Stimulated activated CD4-positive, alpha-beta T cell treated with anti-CD3 and anti-CD28 coated beads, Interleukin-4, amount 100 ng/mL, for 48 hours (primary cell): ENCODE measurements at places on chromosomes 12 and 14.

- no peak for DNase-seq
Measured at GRCh38 chr12:131795690-131796410, 32.3 kb upstream of the MMP17 start.

DNA sequence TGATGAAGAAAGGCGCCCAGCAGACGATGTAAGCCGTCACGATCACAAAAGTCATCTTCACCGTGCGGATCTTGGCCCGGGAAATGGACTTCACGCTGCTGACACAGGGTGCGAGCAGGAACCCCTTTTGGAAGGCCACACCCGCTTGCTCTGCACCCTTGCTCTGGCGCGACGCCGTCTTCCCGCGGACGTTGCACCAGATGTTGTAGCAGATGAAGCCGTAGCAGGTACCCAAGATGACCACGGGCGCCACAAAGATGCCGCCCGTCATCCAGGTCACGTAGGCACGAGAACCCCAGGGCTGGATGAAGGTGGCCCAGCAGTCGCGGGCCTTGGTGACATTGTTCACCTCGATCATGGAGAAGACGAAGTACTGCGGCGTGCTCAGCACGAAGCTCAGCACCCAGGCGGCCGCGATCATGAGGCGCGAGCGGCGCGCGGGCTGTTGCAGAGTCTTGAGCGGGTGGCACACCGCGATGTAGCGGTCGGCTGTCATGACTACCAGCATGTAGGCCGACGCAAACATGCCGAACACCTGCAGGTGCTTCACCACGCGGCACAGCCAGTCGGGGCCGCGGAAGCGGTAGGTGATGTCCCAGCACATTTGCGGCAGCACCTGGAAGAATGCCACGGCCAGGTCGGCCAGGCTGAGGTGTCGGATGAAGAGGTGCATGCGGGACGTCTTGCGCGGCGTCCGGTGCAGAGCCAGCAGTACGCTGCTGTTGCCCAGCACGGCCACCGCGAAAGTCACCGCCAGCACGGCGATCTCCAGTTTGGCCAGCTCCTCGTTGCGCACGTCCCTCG lies 890 bp downstream of the AVPR1A start:
- no peak for DNase-seq

GRCh38 chr14:75811872-75812499 lies 150.9 kb downstream of the TTLL5 start:
- DNase-seq = no peak

DNA sequence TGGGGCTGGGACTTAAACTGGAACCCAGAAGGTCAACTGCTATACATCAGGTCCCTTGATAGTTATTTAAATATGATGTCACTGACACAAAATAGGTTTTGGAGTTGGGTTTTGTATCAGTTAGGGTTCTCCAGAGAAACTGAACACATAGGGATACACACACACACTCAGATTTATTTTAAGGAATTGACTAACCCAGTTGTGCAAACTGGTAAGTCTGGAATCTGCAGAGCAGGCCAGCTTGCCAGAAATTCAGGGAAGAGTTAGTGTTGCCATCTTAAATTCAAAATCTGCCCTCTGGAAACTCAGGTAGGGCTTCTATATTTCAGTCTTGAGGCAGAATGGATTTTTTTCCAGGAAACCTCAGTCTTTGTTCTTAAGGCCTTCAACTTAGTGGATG lies 36.9 kb downstream of the MAPK1IP1L start:
- no peak for DNase-seq

DNA sequence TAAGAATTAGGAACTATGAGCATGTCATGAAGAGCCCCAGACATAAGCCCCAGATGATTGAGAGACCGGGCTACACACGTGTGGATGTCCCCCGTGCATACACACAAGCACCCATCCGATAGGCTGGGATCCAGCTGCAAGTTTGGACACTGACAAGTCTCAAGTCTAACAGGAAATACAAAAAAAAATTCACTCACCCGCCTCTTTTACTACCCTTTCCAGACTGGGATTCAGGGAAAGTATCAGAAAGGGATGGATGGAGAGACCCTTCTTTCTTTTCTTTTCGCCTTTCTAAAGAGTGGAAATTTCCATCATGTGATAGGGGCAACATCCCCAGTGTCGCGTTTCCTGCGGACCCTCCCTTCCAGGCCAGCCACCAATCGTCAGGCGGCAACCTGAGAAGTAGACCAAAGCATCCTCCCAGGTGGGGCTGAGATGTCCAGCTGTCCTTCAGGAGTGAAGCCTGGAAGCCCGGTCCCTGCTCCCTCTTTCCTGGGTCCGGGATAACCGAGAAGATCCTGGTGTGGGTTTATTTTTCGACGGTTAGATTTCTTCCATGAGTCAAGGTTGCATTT lies 6.4 kb upstream of the SLC38A4 start:
- no peak for DNase-seq

GRCh38 chr14:75313294-75313693 lies 34.7 kb downstream of the FOS start:
- DNase-seq = no peak

GRCh38 chr12:57332646-57333312 lies 81.8 kb upstream of the STAC3 start:
- no peak for DNase-seq

GRCh38 chr14:68366656-68367055 lies 426.2 kb downstream of the ZFP36L1 start:
- no peak for DNase-seq

DNA sequence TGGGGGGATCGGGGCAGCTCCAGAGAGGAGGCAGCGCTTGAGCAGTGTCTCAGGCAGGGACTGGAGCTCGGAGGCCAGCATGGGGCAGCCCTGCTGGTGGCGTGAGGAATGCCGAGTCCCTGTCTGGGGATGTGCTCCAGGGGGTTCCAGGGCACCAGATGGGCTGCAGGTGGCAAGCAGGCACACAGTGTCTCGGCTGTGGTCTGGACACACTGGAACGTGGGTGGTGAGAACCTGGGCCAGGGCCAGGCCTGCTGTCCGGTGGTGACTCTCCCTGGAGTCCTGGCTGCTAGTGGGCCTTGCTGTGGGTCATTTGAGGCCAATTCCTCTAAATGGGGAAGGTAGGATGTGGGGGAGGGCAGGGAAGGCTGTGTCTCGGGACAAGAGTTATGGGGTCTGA lies 199.4 kb upstream of the RTL1 start:
- no peak for DNase-seq

- DNase-seq = no peak
Measured at GRCh38 chr14:32128703-32129102, 51.6 kb downstream of the ARHGAP5 start.

GRCh38 chr12:50309950-50310349 lies 26.6 kb upstream of the LIMA1 start:
- no peak for DNase-seq

- no peak for DNase-seq
Measured at GRCh38 chr12:117312770-117313169, 48.7 kb downstream of the NOS1 start.

DNA sequence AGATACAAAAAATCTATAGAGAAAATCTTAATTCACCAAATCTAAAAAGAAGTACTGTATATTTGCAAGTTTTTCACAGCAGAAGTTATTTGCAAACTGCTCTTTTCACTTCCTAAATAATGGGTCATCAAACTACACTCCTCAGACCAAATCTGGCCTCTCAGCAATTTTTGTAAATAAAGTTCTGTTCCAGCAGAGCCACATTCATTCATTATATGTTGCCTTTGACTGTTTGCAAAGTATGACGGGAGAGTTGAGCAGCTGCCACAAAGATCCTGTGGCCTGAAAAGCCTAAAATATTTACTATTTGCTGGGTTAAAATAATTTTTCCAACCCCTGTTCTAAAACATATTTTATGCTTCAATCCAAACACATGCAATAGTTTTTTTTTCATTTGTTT lies 1222.3 kb upstream of the SEL1L start:
- DNase-seq = no peak

GRCh38 chr12:64810831-64811230 lies 13.6 kb upstream of the TBC1D30 start:
- DNase-seq = no peak

DNA sequence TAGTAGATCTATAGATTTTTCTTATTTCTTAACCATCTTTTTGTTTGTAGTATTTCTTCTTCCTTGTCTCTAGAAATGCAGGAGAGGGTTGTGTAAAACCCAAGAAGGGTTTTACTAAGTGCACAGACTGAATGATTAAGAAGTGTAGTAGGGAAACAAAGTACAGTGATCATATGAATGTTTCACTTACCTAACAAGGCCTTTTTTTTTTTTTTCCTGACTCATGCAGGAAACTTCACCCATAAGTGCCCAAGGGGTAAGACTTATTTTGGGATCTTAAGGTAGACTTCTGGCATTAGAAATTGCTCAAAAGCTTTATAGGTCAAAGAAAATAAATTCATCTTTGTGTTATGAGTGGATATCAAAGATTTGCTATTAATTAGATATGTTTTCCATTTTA lies 10.2 kb downstream of the SCN8A start:
- DNase-seq = no peak

DNA sequence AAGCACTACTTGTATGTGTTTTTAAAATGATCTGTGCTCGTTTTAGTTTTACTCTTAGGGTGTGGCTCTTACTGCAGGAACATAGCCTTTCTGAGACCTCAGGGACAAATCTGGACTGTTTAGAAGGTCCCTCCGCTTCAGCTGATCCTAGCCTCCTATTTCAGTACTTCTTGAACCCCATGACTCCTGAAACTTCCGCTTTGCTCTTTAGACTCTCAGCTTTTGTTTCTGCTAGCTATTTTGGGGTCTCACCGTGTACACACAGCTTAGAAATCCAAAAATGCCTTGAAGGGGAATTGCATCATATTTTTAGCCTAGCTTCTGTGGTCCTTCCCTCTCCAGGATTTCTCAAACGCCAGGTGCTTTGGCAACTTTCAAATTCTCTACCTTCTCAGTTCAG lies 8.3 kb downstream of the OR11G2 start:
- DNase-seq = no peak

DNA sequence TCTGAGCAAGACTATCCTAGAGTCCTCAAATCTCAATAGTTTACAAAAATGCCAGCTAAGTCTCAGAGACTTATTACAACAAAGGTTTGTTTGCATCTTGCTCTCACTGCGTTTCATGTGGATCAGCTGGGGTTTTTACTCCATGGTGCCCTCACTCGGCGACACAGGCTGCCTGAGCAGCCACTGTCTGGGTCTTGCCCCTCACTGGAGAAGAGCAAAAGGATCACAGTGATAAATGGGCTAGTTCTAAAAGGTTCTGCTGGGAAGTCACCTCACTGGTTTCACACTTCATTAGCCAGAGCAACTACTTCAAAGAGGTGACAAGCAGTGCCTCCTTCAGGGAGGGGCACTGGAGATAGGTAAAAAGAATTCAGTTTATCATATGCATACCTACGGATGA lies 392.0 kb downstream of the RPL10L start:
- no peak for DNase-seq

- no peak for DNase-seq
Measured at GRCh38 chr12:101066489-101066888, 143.5 kb downstream of the SLC5A8 start.

GRCh38 chr14:91866511-91867295 lies 633 bp downstream of the TC2N start:
- no peak for DNase-seq

- DNase-seq = no peak
Measured at GRCh38 chr14:90883782-90884181, 67.6 kb upstream of the TTC7B start.

- DNase-seq = no peak
Measured at GRCh38 chr12:25959071-25959961, 834 bp downstream of the RASSF8 start.

DNA sequence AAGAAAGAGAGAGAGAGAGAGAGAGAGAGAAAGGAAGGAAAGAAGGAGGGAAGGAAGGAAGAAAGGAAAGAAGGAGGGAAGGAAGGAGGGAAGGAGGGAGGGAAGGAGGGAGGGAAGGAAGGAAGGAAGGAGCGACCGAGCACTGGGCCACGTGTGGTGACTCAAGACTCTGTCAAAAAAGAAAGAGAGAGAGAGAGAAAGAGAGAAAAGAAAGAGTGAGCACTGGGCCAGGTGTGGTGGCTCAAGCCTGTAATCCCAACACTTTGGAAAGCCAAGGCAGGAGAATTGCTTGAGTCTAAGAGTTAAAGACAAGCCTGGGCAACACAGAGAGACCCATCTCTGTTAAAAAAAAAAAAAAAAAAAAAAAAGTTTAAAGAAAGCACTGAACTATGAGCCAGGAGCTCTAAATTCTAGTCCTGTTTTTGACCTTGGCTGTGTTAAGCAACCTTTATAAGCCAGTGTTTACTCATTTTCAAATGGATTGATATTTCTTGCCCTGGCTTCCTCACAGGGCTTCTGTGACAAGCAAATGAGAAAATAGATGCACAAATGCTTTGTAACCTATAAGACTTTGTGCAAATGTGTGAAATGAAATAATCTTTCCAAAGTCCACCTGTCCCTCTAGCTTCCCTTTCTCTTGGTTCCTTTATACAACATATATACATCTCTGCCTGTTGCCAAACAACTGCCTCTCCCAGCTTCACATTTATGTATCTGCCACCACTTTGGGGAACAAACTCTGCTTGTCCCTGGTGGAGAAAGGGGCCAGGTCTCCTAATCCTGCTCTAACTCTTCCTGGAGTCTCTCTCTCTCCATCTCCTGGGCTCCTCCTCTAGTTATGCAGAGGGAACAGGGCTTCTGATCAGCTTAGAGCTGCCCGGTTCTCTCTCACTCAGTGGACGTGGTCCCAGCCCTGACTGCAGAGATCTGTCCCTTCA lies 16.1 kb upstream of the PLEKHG6 start:
- DNase-seq = no peak

DNA sequence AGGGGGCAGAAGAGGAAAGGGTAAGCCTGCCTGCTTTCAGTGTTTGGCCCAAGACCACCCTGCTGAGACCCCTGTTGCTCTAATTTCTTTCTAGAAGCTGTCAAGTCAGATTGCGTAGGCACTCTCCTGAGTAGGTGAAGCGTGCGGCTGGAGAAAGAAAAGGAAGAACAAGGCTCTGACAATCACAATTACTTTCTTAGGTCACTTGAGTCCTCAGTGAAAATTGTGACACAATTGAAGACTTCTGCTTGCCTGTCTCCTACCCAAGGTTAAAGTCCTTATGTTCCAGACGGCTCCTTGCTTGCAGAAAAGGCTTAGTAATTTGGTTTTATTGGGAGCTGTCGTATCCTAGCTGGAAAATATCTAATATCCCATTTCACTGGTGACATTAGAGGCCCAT lies 721 bp upstream of the CTSG start:
- DNase-seq = no peak

GRCh38 chr12:123245678-123246077 lies 12.4 kb downstream of the MTRFR start:
- DNase-seq = no peak

- DNase-seq = no peak
Measured at GRCh38 chr14:21476523-21476924, 235 bp downstream of the RAB2B start.

- DNase-seq = peak; percentile 58
Measured at GRCh38 chr12:120903412-120904196, 554 bp downstream of the SPPL3 start.

DNA sequence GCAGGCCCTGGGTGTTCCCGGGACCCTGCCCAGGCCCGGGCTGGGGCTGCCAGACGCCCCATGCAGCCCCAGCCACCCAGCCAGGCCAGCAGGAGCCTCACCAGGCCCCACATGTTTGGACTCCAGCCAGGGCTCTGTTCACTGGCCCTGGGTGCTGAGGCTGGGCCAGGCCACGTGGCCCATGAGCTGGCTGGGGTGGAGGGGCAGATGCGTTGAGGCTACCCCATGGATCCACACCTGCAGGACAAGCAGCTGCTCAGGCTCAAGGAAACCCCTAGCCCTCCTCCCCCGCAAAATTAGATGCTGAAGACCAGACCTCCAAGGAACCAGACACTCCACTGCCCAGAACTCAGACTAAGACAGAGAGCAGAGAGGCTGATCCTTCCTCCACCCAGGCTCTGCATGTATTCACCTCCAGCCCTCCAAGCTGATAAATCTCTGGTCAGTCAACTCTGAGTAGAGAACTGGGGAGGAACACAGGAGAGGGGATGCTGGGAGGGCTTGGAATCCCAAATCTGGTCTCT lies 1.6 kb downstream of the CDH24 start:
- no peak for DNase-seq

GRCh38 chr14:71346685-71347084 lies 439.4 kb downstream of the PCNX1 start:
- no peak for DNase-seq
